PC-9 (cell line): ENCODE measurements at places on chromosomes 1 and 21. TPM values are rescaled to one million over a fixed set of nuclear protein-coding genes. Genes with fewer than 3 reads are reported as not detected.
A peak's percentile ranks its signal among the peaks of the same experiment; 100 is the strongest.

Gene ATP6V1G3
- not detected in 2 replicates for total RNA-seq

- DNase-seq: no peak
- no peaks in the 10 kb centered on the region for H3K36me3 ChIP-seq
- H3K4me3 ChIP-seq: no peak overlapping the region
- H3K4me1 ChIP-seq: no peaks in the 10 kb centered on the region
- no peak overlapping the region for H3K27ac ChIP-seq
- no peaks in the 10 kb centered on the region for H3K27me3 ChIP-seq
Measured at GRCh38 chr1:27505420-27505680, 15.4 kb upstream of the WASF2 start.

DNA sequence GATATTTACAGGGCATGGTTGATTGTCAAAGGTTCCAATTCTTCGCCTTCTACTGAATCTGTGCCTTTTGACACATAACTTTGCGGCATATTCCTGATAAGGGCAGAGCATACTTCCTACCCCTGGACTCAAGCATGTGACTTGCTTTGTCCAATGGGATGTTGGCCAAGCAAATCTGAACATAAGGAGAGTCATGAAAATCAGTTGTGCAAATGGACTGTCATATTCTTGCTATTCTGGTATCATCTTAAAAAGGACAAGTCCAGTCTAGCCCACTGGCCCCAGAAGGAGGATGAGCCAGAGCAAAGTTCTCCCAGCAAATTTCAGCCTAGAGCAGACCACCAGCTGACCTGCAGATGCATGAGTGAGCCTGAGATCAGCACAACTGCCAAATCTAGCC is 41.0 kb upstream of the MUTYH start:
- H3K4me3 ChIP-seq: no peak overlapping the region
- H3K36me3 ChIP-seq: no peaks in the 10 kb centered on the region
- no peak overlapping the region for H3K27ac ChIP-seq
- no peaks in the 10 kb centered on the region for H3K4me1 ChIP-seq

DNA sequence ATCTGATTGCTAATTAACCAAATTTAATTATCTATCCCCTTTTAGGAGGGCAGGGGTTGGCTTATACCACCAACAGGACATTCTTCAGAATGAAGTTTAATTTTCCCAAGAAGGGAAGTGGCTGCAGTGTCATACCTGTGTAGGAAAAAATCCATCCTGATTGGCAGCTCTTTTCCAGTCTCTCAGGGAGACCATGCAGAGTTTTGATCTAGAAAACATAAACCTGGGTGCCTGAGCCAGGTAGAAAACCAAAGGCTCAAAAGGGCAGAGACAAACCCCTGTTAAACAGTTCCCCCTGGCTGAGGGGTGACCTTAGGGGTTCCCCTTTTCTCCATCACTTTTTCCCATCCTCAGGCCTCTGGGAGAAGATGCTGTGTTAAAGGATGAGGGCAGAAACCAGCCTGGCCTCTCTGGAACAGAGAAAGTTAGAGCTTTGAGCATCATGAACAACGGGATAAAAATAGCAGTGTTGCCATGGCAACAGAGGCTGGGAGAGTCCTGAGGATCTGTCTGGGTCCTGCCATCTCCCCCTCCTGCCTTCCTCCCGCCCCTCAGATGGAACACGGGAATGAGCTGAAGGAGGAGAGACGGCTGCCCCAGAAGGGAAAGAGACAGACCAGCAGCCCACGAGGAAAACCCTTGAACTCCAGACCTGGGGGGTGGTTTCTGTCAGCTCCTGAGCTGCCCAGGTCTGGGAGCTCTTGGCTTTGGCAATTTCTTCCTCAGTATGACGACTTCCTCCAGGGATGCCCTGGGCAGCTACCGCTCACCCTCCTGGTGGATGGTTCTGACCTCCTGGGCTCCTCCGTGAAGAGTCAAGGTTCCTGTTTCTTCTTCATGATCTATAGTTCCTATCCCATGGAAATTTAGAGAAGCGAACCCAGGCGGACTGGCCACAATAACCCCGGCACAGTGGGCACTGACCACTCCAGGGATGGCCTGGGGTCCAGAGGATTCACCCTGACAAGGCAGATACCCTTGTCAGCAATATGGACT is 14.0 kb upstream of the LEMD1 start:
- no peak overlapping the region for H3K27ac ChIP-seq
- DNase-seq: no peak
- no peaks in the 10 kb centered on the region for H3K36me3 ChIP-seq

GRCh38 chr1:9192578-9193232 is 41.9 kb upstream of the H6PD start:
- no peaks in the 10 kb centered on the region for H3K27me3 ChIP-seq
- H3K4me3 ChIP-seq: no peak overlapping the region
- no peaks in the 10 kb centered on the region for H3K36me3 ChIP-seq
- no peak for DNase-seq
- peaks cover 14% of the 10 kb centered on the region for H3K4me1 ChIP-seq

- no peak overlapping the region for H3K27ac ChIP-seq
- H3K36me3 ChIP-seq: no peaks in the 10 kb centered on the region
- no peaks in the 10 kb centered on the region for H3K4me1 ChIP-seq
- DNase-seq: no peak
- H3K27me3 ChIP-seq: no peaks in the 10 kb centered on the region
Measured at GRCh38 chr1:157595356-157595755, 2.5 kb downstream of the FCRL4 start.

GRCh38 chr1:43452789-43453441 is 816 bp downstream of the HYI start:
- H3K27me3 ChIP-seq: no peaks in the 10 kb centered on the region
- peak overlapping the region; percentile 71; the same call in 1 of the 2 replicates for H3K4me3 ChIP-seq
- H3K27ac ChIP-seq: peak overlapping the region; percentile 70
- peaks cover 11% of the 10 kb centered on the region; the same call in 1 of the 2 replicates for H3K36me3 ChIP-seq
- DNase-seq: no peak
- H3K4me1 ChIP-seq: peaks cover 11% of the 10 kb centered on the region

DNA sequence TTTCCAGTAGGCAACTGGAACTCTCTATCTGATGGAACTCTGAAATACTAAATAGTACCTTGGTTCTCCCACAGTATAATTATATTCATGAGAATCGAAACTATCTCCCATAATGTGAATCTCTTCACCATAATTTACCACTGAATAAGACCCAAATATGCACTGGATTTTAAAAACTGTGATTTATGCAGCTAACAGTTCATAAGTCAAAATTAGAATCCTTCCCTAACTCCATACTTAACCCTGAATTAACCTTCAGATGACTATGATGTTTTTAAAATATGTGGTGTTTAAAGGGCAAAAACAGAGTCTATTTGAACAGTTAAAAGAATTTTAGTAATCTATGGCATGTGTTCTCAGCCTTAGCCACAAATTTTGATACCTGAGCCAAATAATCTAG is 22.9 kb upstream of the SLC44A3 start:
- no peak for DNase-seq
- no peaks in the 10 kb centered on the region for H3K36me3 ChIP-seq
- H3K4me1 ChIP-seq: peaks cover 43% of the 10 kb centered on the region
- H3K4me3 ChIP-seq: no peak overlapping the region
- H3K27me3 ChIP-seq: no peaks in the 10 kb centered on the region

DNA sequence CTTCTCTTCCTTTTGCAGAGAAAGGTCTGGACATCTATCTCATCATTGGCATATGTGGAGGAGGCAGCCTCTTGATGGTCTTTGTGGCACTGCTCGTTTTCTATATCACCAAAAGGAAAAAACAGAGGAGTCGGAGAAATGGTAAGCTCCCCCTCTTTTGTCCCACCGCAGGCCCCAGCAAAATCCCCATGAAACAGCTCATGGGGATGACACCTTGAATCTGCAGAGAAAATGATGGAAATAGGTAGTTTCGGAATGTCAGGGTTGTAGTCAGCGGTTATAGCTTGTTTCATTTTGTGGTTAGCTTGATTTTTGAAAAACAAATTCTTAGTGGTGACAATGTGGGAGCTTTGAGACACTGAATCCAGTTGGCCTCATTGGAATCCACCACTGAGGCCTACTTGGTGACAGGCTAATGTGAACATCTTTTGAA is 10.3 kb downstream of the CD2 start:
- H3K4me1 ChIP-seq: no peaks in the 10 kb centered on the region
- no peak overlapping the region for H3K4me3 ChIP-seq
- no peaks in the 10 kb centered on the region for H3K36me3 ChIP-seq
- no peak overlapping the region for H3K27ac ChIP-seq
